Mucosa of descending colon (tissue), 3 donors: ENCODE measurements at places on chromosomes 2 and 18. TPM values are rescaled to one million over a fixed set of nuclear protein-coding genes. Genes with fewer than 3 reads are reported as not detected.
A peak's percentile ranks its signal among the peaks of the same experiment; 100 is the strongest.

Gene ERBB4
- total RNA-seq: 0.05 TPM

Gene IL36A
- not detected for total RNA-seq

Gene HNMT
- total RNA-seq: 62.9 TPM

Gene DAW1
- total RNA-seq: not detected

Gene PMS1
- 13.5 TPM for total RNA-seq

Gene TLX2
- 1.6 TPM for total RNA-seq

Gene PLEKHH2
- 2.6 TPM for total RNA-seq

DNA sequence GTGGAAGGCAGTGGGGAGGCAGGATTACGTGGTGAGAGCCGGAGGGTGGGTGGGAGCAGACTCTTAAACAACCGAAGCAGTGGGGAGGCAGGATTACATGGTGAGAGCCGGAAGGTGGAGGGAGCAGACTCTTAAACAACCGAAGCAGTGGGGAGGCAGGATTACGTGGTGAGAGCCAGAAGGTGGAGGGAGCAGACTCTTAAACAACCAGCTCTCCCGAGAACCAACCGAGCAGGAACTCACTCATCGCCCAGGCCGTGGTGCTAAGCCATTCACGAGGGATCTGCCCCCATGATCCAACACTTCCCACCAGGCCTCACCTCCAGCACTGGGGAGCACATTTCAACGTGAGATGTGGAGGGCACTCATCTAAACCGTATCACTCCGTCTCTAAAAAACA lies 87.7 kb downstream of the RTP5 start:
- no peak for DNase-seq

DNA sequence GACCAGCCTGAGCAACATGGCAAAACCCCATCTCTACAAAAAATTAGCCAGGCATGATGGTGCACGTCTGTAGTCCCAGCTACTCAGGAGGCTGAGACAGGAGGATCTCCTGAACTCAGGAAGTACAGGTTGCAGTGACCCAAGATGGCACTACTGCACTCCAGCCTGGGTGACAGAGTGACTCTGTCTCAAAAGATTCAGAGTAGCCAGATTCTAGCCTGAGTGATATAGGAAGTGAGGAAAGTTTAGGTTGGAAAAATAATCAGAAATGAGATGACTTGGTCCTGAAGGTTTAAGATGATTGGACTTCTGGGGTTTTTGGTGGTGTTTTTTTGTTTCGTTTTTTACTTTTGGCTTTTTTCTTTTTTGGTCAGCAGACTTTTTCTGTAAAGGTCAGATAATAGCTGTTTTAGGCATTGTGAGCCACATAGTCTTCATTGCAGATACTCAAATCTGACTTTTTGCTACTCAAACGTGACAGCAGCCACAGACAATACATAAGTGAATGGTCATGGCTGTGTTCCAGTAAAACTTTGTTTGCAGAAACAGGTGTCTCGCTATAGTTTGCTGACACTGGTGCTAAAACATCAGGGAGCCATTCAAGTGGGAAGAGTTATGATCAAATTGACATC lies 104.1 kb upstream of the UBXN4 start:
- DNase-seq: no peak

DNA sequence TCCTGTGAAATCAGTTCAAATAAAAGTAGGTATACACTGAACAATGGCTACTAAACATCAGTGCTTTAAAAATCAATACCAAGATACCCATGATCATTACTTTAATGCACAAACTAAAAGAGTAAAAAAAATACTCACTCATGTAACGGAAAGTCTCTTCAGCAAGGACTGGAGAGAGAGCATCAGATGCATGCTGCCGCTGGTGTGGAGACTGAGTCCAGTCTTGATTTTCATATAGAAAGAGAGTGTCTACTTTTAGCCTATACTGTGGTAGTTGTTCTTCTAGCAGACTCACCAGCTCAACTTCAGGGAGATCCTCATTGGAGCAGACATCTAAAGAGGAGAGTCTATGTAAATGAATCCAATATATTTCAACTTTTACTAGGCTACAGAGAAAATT lies 44.0 kb downstream of the TRAK2 start:
- no peak for DNase-seq

- no peak for DNase-seq
Observed at GRCh38 chr2:239638376-239638775, 237.6 kb upstream of the HDAC4 start.

- peak; percentile 76 for DNase-seq
Observed at GRCh38 chr18:11981543-11982366, 448 bp downstream of the IMPA2 start.

GRCh38 chr18:13267431-13267873 lies 48.9 kb downstream of the LDLRAD4 start:
- no peak for DNase-seq

DNA sequence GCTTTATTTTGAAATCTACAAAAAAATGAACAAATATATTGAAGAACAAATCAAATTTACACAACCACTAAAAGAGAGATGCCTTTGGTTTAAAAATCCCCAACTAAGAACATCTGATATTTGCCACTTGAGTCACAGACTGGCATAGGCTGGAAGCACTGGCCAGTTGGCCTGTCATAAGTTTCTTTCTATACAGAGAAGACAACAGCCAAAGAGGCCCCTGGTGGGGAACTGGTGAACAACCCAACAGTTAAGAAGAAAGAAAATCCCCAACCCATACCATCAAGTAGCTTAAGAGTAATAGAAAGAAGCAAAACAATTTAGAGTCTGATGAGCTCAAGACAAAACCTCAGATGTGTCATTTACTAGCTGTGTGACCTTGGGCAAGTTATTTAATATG lies 45.5 kb downstream of the OSR1 start:
- DNase-seq: no peak

DNA sequence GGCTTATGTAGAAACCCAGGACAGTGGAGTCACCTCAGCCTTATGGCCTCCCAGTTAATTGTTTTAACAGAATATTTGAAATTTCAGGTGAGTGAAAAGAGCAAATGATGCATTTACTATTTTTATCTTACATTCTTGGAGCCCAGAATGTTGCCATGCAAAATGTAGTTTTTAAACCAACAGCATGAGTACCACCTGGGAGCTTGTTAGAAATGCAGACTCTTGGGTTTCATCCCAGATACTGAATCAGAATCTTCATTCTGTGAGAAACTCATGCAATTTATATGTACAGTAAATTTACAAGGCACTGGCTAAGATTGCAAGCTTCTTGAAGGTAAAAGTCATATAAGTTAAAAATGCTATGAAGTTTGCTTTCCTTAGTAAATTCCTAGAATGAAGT lies 654.5 kb upstream of the CDH2 start:
- no peak for DNase-seq

DNA sequence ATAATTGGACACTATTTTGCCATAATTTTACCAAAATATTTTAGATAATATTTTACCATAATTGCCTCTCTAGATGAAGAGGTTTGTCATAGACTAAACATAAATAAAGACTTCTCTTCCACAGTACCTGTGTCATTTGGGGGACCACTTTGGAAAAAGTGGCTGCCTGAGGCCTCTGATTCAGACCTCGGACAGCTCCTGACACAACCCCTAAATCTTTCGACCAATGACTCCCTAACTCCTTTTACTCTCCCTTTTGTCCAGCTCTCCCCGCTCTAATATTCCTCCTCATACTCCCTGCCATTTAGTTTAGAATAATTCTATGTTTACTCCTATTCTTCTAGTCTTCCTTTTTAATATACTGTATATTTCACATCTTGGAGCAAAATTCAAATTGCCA lies 36.0 kb upstream of the UBE2E3 start:
- no peak for DNase-seq

DNA sequence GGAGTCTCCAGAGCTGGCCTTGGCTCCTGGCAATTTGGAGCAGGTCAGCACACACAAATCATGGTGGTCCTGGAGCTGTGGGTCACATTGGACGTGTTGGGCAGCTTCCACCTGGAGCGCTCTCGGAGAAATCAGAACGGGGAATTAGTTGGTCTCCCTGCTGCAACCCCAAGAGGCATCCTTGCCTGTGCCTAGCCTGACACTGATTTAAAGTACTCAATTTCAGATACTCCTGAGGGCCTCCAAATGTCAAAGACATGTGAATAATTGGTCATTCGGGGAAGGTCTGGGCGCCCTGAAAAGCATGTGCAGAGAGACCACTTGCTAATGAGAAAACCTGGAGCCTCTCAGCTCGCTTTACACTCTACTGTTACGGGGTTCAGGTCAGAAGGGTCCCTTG lies 145.5 kb upstream of the AGAP1 start:
- DNase-seq: no peak

DNA sequence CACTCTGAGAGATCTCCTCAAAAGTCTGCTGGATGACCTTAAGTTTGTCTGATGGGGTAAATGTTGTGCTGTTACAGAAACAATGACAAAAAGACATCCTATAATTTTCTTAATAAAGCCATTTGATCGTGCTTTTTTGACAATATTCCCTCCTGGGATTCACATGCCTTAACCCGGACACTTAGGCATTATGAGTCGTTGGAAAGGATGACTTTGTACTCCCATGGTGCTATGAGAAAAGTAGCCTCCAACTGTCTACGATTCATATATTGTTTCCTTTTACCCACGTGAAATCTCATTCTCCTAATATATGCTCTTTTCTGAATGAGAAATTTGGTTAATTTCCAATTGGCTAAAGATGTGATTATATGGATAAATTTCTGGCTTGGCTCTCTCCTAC lies 6.1 kb upstream of the MPP4 start:
- DNase-seq: no peak

DNA sequence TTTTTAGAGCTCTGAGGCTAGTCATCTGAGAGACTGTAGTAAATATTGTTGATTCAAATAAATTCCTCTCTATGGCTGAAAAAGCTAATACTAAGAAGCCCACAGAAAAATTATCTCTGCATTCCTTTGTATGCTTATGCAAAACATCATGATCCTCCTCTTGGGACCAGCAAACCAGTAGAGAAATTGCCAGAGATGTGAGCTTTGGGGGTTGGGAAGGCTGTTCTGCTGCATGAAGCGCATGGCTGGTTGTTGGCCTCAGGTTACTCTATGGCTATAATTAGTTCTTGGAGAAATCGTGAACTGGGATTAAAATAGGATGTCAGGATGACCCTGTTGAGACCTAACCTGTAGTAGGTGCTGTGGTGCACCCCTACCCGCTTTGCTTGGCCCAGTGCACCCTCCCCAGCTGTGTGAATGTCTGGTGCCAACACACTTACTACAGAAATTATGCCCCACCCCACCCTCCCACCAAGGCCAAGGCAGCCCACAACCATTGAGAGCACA lies 35.5 kb upstream of the C1D start:
- DNase-seq: no peak
